ENCODE measurements at places on chromosomes 5 and 9.
A peak's percentile ranks its signal among the peaks of the same experiment; 100 is the strongest.

- no peak for DNase-seq
Observed at GRCh38 chr9:124259158-124259808, 1.5 kb downstream of the NEK6 start.

DNA sequence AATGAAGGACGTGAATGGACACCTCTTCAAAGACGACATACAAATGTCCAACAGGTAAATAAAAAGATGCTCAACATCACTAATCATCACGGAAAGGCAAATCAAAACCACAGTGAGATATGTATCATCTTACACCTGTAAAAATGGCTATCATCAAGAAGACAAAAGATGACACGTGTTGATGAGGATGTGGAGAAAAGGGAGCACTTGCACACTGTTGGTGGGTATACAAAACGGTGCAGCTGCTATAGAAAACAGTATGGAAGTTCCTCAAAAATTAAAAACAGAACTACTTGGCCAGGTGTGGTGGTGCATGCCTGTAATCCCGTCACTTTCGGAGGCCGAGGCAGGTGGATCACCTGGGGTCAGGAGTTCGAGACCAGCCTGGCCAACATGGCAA lies 47.9 kb downstream of the STK10 start:
- DNase-seq, result no peak

DNA sequence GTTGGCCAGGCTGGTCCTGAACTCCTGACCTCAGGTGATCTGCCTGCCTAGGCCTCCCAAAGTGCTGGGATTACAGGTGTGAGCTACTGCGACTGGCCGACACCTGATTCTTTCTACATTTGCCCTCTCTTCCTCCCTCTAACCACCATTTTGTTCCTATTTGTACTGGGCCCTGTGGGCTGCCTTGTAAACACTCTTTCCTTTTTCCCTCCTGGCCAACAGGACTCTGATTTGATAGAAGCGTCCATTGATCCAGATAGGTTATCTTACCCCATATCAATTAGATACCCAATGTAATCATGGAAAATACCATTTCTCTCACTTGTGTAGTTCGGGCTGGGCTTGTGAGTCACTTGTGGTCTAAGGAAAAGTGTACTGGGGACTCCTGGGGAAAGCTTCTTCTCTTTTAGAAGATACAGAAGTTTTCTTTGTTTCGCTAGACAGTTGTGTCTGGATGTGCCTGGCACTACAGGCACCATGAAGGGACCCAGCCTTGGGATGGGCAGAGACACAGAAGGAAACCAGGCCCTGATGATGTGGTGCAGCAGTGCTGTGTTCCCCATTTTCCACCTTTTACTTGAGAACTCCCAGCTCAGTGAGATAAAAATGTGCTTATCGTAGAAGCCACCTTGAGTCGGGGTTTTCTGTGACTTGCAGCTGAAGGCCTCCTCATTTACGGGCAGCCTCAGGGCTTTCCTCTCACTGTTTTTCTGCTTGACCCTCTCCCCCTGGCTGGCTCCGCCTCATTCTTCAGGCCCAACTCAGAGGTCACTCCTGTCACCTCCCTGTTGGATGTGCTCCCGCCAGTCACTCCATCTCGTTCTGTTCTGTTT lies 32.8 kb upstream of the CPEB4 start:
- DNase-seq, result no peak

DNA sequence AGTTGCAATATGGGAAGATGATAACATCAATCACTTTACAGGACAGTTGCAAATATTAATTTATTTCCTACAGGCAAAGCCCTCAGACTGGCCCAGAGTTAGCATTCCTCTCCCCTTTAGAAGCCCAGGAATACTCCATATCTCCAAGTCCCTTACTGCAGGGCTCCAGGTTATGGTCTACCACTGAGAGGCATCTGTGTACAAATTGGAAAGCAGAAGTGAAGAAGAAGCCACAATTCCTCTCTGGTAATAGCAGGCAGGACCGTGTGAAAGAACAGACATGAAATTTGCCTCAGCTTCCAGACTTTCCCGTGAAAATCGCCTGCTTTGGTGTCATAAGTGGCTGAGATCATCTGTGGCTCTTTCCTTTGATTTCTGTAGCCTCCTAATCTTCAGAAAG lies 289.6 kb downstream of the GLIS3 start:
- DNase-seq, result no peak

DNA sequence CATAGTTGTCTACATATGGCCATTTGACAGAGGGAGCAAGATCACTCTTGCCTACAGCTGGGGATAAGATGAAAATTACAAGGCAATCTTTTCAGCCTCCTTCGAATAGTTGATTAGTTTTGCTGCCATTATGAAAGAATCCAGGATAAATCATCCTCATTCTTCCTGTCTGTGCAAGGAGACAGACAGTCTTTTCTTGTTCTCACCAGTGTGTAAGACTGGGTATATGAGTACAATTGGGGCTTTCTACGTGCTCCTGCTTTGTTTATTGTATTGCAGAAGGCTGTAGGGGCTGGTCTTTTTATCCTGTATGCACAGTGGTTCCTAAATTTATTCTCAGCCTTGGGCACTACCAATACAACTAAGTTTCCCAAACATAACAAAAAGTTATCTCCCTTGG lies 76.8 kb downstream of the SPEF2 start:
- no peak for DNase-seq

DNA sequence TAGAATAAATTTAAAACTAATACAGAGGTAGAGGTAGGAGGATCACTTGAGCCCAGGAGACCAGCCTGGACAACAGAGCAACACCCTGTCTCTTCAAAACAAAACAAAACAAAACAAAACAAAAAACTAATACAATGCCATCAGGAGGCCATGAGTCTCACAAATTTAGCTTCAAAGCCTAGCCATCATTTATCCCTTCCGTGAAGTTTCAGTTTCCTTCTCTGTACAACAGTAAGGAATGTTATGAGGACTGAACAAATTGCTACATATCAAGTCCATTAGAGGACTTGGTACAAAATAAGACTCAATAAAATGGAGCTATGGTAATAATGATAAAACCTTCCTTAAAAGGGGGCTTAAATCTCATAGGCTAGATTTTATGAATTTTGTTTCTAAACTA lies 60.8 kb downstream of the MAPKAP1 start:
- no peak for DNase-seq

DNA sequence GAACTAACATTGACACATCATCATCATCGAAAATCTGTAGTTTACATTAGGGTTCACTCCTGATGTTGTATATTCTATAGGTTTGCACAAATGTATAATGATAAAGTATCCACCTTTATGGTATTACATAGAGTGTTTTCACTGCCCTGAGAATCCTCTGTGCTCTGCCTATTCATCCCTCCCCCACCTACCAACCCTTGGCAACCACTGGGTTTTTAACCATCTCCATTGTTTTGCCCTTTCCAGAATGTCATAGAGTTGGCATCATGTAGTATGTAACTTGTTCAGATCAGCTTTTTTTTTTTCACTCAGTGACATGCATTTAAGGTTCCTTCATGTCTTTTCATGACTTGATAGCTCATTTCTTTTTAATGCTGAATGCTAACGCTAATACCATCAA lies 106.0 kb downstream of the ARHGEF28 start:
- DNase-seq, result no peak

GRCh38 chr5:127419683-127420257 lies 97.7 kb upstream of the PRRC1 start:
- no peak for DNase-seq

DNA sequence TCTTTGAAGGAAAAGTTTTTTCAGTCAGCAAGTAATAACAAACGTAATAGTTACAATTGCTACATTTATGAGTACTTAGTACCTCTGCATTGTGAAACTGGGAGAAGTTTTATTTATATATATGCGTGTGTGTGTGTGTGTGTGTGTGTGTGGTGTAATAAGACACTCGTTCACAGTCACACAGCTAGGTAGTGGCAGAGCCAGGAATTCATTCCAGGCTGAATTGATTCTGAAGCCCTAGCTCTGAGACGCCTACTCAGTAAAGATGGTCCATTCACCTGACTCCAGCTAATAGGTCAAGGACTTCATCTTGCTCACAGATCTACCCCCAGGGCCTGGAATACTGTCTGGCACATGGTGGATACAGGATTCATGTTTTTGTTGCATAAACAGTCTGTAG lies 13.6 kb upstream of the CAST start:
- DNase-seq, result no peak

GRCh38 chr5:77924081-77924480 lies 147.9 kb upstream of the TBCA start:
- no peak for DNase-seq

GRCh38 chr5:95069021-95069420 lies 215.9 kb downstream of the MCTP1 start:
- no peak for DNase-seq

DNA sequence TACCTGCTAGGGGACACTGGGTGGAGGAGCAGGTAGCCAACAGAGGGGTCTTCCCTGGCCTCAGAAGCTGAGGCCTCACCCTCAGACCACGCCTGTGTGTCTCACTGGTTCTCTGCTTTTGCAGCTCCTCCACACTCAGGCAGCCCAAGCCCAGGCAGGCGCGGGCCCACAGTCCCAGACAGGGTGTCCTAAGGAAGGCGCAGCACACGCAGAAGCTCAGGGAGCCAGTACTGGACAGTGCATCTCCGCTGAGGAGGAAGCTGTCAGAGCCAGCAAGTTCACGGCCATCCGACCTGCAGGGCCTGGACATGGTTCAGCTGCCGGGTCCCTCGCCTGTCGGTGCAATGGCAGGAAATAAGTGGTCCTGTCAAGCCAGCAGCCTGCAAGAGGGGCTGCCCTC lies 25.3 kb downstream of the CFAP90 start:
- no peak for DNase-seq

DNA sequence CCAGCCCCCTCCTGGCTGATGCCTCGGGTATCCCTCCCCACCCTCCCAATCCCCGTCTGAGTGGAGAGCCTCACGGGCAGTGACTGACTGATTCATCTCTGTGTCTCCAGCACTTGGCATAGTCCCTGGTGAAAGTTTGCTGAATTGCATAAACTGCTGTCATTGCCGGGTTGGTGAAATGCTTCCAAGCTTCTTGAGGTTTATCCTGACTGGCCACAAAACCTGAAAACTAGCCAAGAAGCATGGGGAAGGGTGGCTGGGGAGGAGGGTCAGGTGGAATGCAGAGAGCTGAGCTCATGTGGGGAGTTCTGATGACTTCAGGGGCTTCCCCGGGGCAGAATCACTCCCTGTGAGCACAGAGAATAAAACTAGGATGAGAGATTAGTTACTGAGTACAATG lies 56.9 kb upstream of the GGTA1 start:
- no peak for DNase-seq

DNA sequence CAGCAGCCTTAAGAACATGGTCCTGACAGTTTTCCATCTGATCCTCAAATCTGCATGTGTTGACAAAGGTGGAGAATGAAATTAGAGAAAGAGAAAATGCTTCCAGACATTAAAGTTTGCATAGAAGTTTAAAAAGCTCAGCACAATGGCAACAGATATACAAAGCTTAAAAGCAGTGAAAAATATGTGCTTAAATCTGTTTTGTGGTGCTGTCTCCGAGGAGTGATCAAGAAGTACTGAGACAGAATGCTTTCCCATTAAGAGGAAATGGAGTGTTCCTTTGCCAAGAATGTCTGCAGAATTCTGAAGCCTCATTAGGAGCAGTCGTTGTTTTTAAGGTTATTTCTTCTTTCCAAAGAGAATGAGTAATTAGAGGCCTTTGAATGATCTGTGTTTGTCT lies 131.4 kb downstream of the MCTP1 start:
- DNase-seq, result no peak

- DNase-seq, result no peak
Observed at GRCh38 chr9:113298924-113299770, 4.0 kb downstream of the RNF183 start.

GRCh38 chr5:139470821-139471300 lies at the start of gene SMIM33:
Gene SMIM33 (plus strand): TSS chr5:139471004. CDS start chr5:139471122, 118 bp downstream.
- DNase-seq, result no peak

DNA sequence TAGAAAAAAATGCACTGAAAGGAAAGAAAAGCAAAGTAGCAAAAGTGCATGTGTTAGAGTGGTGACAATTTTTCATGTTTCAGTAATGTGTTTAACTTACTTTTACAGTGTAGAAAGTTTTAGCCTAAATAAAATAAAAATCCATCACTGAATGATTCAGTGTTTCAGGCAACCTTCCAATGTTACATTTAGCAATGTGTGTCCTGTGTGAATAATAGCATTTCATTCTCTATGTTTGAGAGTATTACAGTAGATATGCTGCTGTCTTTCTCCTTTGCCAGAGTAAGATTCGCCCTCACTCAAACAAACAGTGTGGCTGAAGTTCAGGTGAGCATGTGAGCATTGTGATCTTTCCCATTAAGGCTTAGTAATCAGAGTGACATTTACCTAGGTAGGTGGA lies 171.1 kb downstream of the TARS1 start:
- DNase-seq, result no peak

DNA sequence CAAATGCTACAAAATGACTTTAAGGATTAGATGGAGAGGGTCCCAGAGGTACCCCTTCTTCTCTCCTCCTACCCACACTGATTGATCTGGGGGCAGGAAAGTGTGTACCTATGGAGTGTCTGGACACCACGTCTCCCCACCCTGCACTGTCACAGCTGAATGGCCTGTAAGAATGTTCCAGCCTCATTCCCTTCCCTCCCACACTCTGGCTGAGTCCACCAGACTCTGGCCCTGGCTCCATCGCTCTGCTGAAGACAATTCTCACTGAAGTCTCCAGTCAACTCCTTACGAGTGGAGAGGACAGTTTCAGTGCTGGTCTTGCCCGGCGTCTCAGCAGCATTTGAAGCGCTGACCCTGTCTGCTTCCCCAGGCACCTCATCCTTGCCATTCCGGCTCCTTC lies 105.8 kb downstream of the TTLL11 start:
- DNase-seq, result no peak

DNA sequence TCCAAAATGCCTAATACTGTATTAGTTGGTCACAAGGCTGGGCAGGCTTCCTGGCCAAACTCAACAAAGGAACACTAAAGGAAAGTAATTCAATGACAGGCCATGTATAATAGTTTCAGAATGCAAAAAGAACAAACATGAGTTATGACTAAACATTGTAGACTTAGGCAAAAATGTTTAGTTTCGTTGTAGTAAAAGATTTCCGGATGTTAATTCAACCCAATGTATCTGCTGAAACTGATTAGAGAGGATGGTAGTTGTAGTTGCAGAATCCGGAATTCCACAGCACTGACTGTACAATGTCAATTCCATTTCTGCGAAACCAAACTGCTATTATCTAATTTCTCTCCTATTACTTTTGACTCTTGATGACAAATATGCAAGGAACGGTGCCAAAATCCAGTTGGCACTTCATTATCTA lies 117.9 kb upstream of the FST start:
- no peak for DNase-seq

- no peak for DNase-seq
Observed at GRCh38 chr5:9624196-9624947, 5.8 kb downstream of the TAS2R1 start.

GRCh38 chr5:97162045-97162444 lies 19.6 kb upstream of the LIX1 start:
- peak; percentile 18 for DNase-seq

DNA sequence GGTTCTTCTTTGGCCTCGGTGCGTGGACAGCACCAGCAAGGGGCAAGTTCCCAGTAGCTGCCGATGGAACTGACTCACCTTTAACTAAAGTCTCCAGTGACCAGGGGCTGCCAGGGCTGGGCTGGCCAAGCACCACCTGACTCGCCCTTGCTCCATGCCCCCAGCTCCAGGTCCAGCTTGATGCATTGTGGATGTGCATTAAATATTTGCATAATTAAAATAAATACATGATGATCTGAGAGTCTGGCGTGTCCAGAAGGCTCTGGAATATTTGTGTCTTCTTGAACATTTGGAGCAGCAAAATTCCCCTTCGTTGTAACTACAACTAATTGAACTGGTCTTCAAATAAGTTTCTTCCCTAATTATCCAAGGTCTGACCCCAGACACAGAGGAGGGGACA lies 9.5 kb upstream of the PRDM12 start:
- DNase-seq, result no peak

All from activated gamma-delta T cell treated with anti-CD3 and anti-CD28 coated beads, Interleukin-2, amount 50 U/mL, for 16 hours (primary cell).